ENCODE measurements at places on chromosomes 13 and 19.

GRCh38 chr13:45198924-45199323 is 1.9 kb downstream of the KCTD4 start:
- DNase-seq = no peak

- DNase-seq = no peak
Observed at GRCh38 chr19:48715681-48716171, 3.8 kb downstream of the MAMSTR start.

- DNase-seq = no peak
Observed at GRCh38 chr13:33690354-33690753, 127.6 kb upstream of the RFC3 start.

DNA sequence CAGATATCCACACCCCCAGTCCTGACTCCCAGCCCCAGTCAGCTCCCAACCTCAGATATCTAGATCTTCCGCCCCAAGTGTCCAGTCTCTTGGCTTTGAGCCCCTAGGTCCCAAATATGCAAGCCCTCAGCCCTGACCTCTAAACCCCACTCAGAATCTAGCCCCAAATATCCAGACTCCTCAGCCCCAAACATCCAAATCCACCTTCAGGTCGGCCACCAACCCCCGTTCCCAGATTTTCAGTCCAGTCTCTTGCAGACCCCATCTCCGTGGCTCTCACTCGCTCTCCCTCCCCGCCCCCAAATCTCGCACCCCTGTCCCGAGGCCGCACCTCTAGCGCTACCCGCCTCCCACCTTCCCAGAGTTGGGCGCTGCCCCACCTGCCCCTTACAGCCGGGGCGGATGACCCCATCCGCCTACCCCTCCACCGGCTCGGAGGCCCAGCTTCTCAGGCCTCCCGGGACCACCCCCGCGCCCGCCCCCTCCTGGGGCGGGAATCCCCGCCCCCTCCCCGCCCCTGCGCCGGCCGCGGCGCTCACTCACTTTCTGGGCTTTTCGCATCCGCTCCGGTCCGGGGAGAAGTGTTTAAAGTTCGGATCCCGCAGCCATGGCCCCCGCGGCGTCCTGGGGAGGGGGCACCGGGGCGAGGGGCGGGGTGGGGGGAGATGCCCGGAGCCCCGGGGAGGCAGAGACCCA is 604 bp downstream of the ERFL start:
- peak; percentile 51 for DNase-seq

- DNase-seq = no peak
Observed at GRCh38 chr13:114099191-114099590, 33.2 kb downstream of the RASA3 start.

GRCh38 chr13:80341101-80341755 is at the start of gene SPRY2:
SPRY2 (minus strand) TSS chr13:80341126; CDS start chr13:80337705, 3,421 bp downstream.
- DNase-seq = no peak

DNA sequence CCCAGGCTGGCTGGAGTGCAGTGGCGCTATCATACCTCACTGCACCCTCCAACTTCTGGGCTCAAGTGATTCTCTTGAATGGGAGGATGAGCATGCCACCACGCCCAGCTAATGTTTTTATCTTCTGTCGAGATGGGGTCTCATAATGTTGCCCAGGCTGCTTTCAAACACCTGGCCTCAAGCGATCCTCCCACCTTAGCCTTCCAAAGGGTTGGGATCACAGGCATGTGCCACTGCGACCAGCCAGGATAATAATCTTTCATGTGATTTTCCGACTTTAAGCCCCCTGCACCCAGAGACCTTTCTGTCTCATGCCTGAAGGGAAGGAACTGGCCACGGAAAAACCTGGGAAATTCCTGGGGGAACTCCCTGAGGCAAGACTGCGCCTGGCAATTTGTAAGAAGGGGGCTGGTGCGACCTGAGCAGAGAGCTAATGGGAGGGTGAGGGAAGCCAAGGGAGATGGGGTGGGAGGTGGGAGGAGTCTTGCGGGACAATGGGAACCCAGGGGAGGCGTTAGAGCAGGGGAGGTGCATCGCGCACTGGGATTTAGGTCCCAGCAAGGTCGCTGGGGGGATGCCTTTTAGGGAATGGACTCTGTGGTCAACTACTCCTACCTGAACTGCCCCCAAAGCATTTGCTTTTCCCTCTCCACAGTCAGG is 1.2 kb upstream of the CCDC124 start:
- DNase-seq = no peak

DNA sequence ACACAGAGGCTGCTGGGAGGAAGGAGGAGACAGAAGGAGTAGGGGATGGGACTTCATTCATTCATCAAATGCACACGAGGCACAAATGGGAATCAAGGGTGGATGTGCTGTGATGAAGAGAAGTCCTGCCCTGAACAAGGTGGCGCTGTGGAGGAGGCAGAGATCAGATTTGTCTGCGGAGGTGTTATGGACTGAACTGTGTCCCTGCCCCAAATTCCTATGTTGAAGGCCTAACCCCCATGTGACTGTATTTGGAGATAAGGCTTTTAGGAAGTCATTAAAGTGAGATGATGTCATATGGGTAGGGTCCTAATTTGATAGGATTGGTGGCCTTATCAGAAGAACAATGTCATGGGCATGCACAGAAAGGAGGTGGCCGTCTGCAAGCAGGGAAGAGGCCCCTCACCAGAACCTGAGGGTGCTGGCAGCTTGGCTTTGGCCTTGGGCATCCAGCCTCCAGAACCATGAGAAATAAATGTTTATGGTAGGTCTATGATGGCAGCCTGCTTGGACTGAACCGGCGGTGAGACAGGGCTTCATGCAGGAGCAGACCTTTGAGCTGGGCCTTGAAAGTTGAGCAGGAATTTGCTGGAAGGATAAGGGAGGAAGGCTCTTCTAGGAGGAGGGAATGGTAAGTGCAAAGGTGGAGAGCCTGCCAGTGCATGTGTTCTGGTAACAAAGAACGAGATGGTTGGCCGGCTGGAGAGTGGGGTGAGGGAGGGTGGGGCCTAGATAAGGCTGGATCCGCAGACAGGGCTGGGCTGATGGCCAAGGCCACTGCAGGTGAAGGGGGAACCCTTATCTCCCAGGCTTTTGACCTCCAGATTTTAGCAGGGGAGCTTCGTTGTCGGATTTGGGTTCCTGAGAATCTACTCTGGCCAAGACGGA is 2.7 kb upstream of the CEBPA start:
- DNase-seq = no peak

DNA sequence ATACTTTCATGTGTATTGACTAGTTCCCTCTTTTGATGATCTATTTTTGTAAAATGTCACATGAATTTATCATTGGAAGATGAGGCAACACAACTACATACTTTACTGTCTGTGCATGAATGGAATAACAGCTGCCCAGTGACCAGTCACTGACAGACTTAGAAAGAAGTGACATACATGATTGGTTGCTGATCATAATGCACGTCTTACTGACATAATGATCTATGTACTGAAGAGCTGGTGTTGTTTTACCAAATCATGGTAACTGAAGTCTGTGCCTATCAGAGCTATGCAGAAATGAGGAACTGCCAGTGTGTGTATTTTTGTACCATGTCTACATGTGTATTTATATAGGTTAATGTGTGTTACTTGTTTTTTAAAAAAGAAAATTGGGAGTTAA is 26.5 kb downstream of the GPR18 start:
- DNase-seq = peak; percentile 29

DNA sequence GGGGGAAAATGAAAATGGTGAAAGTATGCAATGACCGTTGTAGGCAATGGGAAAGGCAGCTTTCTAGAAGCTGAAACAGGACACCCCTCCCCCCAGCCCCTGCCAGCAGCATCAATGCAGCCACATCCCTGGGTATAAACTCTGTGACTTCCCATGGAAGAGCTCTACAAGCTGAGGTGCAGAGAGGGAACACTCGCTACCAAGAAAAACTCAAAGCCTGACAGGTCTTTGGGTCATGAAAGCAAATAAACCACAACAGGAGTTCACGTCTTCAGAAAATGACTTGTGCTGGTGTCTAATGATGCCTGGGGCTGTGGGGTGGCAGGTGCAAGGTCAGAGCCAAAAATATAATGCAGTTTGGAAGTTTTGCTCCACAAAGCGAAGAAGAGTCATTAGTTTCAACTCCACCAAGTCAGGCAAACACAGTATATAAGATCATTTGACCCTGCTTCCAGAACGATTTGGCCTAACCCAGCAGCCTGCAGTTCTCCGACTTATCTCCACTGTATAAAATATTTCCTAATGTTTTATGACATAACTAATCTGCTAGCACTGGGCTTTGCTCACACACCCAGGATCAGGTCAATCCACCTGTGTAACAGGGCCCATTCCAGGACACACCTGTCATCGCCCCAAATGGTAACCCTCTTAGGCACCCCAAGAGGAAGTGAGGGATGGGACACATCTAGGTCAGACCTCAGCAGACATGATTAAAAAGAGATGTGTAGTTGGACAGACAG is 102.1 kb downstream of the IRS2 start:
- no peak for DNase-seq

GRCh38 chr13:102609696-102610095 is 12.9 kb downstream of the TPP2 start:
- no peak for DNase-seq

DNA sequence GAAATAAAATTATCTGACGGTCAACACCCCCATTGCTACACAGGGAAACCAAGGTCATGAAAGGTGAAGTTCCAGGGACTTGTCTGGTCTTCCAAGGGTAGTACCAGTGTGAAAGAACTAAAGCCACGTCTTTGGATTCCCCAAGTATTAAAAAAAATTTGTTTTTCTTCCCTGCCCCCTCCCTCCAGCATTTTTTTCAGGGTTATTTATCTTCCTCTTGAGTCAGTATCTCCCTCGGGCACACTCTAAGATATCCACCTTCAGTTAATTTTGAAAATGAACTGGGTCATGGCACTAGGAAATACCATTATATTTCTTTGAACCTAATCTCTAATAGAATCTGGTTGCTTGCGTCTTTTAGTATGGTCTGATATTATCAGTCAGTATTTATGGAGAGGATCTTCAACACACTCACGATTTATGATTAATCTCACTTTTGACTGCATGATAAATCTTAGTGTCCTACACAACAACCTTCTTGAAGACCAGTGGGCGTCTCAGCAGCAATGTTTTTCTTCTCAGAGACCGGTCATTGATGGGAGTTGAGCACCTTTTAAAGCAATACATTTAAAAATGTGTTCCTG is 9.1 kb downstream of the ATP8A2 start:
- DNase-seq = no peak

DNA sequence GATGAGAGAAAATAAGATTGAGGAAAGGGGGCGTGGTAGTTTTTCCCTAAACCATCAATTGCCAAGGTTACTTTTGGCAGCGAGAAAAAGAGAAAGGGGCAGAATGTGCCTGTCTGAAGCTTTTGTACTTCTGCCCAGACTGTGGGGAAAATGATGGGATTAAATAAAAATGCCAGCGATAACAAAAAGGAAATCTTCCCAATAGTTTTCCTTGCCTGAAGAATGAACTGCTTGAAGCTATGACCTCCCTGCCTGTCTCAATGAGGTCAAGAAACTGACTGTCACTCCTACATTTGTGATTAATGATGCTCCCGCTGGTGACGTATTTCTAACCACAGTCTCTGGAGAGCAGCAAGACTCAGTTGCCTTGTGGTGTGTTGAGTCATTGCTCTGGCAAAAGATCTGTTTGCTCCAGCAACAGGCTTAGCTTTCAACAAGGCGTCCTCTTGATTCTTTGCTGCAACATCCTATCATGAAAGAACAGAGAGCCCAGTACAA is 1051.5 kb downstream of the DIAPH3 start:
- DNase-seq = no peak

DNA sequence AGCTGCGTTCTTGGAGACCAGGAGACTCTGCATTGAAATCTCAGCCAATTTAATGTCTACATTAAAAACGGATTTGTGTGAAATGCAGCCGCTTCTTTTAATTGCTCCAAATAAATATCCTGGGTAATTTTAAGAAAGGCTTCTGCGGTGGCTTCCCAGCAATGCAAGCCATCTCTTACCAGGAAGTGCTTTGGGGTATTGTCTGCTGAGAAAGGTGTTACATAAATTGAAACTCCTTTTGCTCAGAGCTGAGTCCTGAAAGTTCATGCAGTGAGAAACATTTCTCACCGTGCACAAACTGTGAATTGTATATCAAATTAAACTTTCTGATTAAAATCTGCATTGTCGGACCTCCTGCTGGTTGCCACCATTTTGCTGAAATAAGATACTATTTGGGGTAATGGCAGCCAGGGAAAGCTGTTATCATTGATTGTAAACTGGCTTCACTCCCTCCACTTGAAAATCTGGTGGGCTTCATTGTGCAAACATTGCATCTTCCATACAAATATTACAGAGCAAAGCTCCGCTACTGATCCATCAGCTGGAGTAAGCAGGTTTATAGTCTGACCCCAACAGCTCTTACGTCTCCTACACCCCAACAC is 59.5 kb downstream of the ZIC5 start:
- no peak for DNase-seq

GRCh38 chr13:75090872-75091615 is 390.9 kb downstream of the TBC1D4 start:
- no peak for DNase-seq

GRCh38 chr19:45767881-45768654 is 984 bp downstream of the SIX5 start:
- no peak for DNase-seq

DNA sequence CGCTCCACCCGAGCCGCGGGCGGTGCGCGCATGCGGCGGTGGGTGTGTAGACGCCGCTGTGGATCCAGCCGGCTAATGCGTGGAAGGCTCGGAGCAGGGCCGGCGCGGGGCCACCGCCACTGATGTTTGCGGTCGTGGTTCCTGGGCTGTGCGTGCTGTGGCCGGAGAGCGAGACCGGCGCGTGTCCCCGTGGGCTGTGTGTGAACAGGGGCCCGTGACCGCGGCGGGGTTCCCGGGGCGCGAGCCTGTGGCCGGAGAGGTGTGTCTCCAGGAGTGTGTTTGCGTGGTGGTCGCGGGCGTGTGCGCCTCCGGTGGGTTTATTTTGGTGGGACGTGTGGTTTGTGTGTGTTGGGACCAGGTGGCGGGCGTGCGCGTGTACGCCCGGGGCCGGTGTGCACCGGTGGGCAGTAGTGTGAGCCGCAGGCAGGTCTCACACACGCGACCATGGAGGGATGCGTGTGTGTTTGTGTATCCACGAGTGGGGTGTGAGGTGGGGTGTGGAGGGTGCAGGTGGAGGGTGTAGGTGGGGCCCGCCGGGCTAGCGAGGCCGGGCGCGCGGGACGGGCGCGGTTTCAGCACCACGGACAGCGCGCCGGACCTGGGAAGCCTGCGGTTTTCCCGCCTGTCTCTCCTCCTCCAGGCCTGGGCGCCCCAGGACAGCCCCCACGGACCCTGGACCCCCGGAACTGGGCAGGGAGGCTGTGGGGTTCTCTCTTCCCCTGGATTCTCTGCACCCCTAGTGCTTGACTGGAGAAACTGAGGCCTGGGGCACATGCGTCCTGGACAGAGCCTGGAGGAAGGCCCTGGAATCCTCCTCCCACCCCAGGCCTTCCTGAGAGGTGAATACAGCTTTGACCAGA is 1.6 kb downstream of the HCN2 start:
- DNase-seq = no peak

GRCh38 chr13:110593430-110594130 is 21.8 kb upstream of the NAXD start:
- DNase-seq = peak; percentile 7

DNA sequence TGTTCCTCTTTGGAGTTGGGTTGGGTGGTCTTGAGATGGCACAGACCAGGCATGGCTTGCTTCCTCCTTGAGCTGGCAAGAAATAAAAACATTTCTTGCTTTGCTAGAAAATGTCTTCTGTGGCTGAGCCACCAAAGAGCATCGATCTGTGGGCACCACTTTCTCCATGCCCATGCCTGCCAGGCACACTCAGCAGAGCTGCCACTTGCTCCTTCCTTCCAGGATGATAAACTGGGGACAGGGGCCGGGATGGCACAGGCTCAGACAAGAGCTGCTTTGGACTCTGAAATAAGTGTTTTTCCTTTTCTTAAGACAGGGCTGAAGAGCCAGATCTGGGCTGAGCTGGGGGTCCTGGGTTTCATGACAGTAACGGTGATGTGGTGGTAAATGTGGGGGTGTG is 32.8 kb downstream of the NFIX start:
- no peak for DNase-seq

GRCh38 chr19:30883071-30883470 is 466.2 kb downstream of the TSHZ3 start:
- DNase-seq = no peak
